ELR (cell line): ENCODE measurements at places on chromosomes 1 and 21.
A peak's percentile ranks its signal among the peaks of the same experiment; 100 is the strongest.

GRCh38 chr1:3774276-3774945 lies 1.9 kb downstream of the SMIM1 start:
- DNase-seq: no peak

GRCh38 chr1:227469708-227470107 lies 93.6 kb upstream of the ZNF678 start:
- no peak for DNase-seq

DNA sequence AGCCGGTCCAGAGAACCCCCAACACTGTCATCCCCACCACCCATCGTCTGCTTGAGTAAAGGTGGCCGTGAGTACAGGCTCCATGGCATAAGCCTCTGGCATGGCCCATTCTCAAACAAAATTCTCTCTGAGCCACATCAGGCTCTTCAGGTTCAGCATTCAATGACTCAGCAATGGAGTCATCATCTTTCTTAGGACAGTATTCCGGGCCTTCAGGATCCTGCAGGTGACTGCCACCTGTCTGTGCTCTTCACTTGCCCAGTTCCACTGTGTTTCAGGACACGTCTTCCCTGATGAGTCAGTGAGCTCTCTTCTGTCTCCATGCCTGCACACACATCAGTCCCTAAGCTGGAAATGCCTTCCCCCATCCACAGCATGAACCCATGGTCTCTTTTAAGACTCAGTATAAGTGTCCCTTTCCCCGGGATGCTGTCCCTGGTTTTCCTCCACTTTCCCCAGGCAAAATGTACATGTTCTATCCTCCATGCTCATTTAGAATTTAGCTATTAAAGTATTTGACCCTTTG lies 81.1 kb upstream of the FGGY start:
- DNase-seq: peak; percentile 3

- DNase-seq: peak; percentile 25
Measured at GRCh38 chr1:112625696-112626095, 6.1 kb downstream of the CAPZA1 start.

DNA sequence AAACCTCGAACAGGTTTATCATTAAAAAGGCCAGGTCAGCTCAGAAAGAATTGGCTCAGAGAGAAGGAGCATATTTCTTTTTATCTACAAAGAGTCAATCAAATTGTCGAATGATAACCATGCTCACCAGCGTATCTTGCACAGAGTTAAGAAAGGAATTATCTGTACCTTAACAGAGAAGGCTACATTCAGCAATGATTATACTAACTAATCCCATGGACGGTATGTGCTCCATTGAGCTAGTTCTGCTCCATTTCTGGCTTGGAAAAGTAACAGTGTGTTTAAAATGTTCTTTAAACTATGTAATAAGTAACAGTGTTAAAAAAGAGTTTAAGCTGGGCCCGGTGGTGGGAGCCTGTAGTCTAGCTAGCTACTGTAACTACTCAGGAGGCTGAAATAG lies 4.2 kb downstream of the UBR4 start:
- DNase-seq: no peak

GRCh38 chr1:21251773-21252471 lies 38.3 kb downstream of the ECE1 start:
- peak; percentile 89 for DNase-seq

GRCh38 chr1:67689267-67690017 lies 4.4 kb downstream of the GADD45A start:
- peak; percentile 41 for DNase-seq
